ENCODE measurements at places on chromosomes 2 and 18.

DNA sequence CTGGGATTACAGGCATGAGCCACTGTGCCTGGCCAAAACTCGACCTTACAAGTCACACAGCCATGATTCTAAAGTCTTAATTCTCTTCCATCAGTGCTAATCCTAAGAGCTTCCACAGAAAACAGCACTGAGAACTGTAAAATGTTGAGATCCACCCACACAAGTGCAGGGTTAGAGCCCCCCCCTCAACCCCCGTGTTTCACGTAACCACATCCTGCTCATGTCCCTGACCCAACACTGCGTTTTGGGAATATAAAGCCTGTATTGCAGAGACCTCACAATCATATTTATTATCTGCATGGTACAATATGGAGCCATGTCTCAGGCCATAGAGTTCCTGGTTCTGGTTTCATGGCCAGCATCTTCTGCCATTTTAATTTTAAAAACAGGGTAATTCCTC is 110.8 kb downstream of the GBX2 start:
- no peak for DNase-seq

- DNase-seq = no peak
Measured at GRCh38 chr18:52131845-52132244, 208.2 kb upstream of the DCC start.

DNA sequence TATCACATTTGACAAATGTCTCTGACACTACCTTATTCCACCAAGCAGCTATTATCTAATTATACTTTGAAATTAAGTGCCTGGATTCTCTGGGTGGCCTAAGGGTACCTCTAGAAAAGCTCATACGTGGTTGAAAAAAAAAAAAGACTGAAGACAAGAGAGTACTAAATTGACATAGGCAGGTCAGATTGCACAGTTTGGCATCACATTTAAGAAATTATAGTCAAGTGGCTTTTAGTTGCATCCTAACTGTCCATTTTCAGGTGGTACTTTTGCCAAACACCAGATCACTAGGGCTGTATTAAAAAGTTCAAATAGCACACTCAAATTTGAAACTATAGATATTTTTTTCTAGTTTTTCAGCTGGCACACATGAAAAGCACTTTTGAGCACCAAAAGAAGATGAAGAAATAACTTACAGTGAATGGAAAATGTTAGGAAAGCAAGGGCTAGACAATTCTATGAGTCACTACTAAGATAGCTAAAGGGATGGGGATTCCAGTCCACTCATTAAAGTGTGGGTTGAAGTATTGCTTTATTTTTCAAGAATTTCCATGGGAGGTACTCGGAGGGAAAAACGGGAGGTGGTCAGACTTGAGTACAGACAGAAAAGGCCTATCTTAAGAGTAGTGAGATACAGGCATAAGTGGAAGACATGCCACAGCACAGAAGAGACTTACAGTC is 106.5 kb upstream of the COL5A2 start:
- DNase-seq = no peak

DNA sequence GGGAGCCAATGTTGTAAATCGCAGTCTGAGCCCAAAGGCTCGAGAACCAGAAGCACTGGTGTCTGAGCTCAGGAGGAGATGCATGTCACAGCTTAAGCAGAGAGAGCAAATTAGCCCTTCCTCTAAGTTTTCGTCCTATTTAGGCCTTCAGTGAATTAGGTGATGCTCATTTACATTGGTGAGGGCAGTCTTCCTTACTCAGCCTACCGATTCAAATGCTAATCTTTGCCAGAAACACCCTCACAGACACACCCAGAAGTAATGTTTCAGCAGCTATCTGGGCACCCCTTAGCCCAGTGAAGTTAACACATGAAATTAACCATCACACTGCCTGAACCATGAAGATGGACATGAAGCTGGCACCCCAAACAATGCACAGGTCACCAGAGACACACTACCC is 385.1 kb downstream of the STK39 start:
- no peak for DNase-seq

DNA sequence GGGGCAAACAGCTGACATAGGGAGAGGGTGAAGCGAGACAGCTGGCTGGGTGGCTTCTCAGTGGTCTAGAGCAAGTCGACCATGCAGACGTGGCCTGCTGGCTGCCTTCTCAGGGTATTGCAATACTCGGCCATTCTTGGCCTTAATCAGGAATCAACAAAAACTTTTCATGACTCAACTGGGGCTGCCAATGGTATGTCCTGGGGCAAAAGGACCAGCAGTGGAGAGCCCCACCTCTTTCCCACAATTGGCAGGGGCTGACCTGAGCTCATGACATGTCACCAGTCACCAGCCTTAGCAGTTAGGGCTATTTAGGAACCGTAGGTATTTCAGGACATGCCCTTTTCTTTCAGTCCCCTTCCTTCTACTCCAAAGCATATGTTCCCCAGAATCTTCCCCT is 19.1 kb downstream of the PLA2R1 start:
- DNase-seq = no peak

- DNase-seq = no peak
Measured at GRCh38 chr2:214019229-214019972, 391.5 kb upstream of the VWC2L start.

GRCh38 chr2:66013456-66013855 is 421.5 kb upstream of the MEIS1 start:
- no peak for DNase-seq

- DNase-seq = no peak
Measured at GRCh38 chr2:145845207-145845894, 1325.4 kb upstream of the ZEB2 start.

- DNase-seq = no peak
Measured at GRCh38 chr2:30106543-30106942, 40.3 kb upstream of the YPEL5 start.

DNA sequence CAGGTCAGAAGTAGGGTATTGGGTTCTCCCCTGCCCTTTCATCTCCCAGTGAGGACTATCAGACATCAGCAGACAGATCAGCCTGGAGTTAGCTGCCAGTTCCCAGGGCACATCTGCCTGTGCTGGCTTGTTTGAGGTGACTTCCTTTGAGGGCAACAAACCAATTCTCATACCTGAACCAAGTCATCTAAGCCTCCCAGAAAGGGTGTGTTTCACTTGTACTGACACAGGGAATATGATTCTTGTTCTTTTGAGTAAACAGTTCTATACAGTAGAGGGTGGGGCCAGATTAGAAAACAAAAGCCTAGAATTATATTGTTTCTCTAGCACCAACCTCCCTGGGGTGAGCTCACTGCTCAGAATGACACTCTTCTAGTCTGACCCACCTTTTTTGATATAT is 591.9 kb downstream of the SLC4A3 start:
- DNase-seq = no peak

GRCh38 chr2:3805201-3805939 is 102.0 kb downstream of the DCDC2C start:
- DNase-seq = peak; percentile 44

DNA sequence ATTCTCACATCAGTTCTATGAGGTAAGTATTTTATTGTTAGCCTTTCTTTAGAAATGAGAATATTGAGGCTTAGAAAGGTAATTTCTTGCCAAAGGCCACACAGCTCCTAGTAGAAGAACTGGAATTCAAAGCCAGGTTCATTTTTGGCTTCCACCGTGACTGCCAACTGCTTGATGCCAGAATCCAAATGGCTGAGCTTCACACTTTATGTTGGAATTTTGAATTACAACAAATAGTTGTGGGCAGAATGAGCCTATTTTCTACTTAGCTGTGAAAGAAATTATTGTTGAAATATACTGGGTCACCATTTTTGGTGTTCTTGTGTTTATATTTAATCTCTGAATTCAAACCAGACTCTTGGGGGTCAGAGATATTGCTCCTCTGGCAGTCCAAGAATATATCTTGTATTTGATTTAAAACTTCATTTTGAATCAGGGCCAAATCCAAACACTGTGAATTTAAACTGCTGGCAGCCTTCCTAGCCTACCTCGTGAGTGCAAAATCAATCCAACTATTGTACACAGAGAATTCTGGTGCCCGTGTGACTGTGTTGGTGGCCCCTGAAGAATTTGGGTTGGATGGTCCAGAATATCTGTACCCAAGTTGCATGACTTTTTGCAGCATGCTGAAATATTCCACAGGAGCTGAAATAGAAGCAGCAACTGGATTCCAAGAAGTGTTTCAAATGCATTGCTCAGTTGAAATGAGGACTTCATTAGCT is 35.6 kb upstream of the LPIN1 start:
- no peak for DNase-seq

GRCh38 chr2:626491-627339 is 50.5 kb downstream of the TMEM18 start:
- no peak for DNase-seq

GRCh38 chr2:110106642-110107041 is 9.0 kb downstream of the MALL start:
- DNase-seq = no peak

GRCh38 chr2:104826016-104826415 is 27.9 kb upstream of the POU3F3 start:
- no peak for DNase-seq

DNA sequence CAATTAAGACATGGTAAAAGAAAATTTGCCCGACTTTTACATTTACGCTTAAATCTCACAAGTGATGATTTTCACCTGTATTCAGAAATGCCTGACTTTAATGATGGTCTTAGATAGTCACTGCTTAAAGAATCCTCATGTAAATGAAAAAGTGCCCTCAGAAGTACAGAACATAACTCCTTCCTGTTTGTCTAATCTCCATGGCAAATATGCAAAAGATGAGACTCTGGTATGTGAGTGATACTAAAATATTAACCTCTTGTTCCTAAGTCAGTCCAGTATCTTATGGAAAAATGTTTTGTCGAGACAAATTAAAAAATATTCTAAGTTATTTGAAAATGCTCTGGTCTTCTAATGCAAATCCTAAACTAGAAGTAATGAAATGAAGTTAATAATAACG is 29.2 kb downstream of the KCTD1 start:
- DNase-seq = no peak

- DNase-seq = no peak
Measured at GRCh38 chr2:75311521-75311920, 112.2 kb upstream of the TACR1 start.

GRCh38 chr2:191947235-191947634 is 100.3 kb upstream of the CAVIN2 start:
- no peak for DNase-seq

DNA sequence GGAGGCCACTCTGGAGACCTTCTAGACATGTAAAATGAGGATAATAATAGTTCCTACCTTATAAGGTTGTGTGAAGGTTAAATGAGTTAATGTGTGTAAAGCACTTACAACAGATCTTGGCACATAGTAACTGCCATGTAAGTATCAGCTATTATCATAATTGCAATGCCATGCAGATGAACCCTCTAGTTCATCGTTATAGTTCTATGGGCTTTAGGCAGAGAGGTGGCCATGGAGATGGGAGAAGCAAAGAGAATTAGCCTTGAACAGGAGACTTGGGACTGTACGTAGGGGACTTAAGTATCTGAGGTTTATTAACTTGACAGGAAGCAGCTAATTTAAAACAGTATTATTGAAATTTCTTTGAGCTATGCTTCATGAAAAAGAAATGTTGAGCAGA is 151.8 kb downstream of the PIK3C3 start:
- no peak for DNase-seq

DNA sequence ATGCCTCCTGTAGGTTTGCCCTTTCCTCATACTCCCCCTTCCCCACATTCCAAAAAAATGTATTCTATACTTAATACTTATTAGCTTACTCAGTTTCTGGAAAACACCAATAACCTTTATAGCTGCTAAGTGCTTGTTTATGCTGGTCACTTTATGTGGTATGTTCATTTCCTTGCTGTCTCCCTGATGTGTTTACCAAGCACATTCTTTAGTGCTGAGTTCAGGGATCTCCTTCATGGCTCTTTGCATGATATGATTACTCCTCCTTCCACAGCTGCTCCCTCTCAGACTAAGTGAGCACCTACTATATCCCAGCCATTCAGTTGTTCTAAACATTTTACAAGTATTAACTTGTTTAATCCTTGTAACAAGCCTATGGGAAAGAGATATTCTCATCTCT is 698.3 kb upstream of the FANCL start:
- no peak for DNase-seq

DNA sequence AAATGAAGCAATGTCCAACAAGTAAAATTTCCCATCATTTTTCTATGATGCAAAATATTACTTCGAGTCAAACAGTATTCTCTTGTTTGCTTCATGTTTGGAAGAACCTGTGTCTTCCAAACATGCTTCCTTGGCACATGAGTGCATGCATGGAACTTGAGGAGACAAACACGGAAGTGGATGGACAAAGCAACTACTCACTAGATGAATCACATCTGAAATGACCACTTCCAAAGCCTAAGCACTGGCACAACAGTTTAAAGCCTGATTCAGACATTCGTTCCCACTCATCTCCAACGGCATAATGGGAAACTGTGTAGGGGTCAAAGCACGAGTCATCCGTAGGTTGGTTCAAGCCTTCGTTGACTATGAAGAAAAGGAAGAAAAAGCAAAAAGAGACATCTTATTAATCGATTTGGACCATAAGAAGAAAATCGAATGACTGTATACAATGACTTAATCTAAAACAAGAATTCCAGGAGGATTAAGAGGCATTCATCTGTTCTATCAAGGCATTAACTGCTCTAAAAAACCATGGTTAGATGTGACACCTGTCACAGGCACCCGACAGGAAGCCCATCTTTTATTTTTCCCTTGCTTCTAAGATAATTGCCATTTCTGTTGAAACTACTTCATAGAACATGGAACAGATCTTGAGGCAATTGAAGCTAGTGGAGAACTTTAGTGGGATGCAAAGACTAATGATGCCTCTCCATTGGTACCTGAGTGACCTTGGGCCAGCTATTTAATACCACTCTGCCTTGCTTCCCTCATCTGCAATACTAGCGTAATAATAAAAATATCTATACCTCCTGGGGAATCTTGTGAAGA is 56.0 kb downstream of the ATIC start:
- no peak for DNase-seq

- DNase-seq = no peak
Measured at GRCh38 chr2:98907966-98908905, 27.8 kb downstream of the CRACDL start.

DNA sequence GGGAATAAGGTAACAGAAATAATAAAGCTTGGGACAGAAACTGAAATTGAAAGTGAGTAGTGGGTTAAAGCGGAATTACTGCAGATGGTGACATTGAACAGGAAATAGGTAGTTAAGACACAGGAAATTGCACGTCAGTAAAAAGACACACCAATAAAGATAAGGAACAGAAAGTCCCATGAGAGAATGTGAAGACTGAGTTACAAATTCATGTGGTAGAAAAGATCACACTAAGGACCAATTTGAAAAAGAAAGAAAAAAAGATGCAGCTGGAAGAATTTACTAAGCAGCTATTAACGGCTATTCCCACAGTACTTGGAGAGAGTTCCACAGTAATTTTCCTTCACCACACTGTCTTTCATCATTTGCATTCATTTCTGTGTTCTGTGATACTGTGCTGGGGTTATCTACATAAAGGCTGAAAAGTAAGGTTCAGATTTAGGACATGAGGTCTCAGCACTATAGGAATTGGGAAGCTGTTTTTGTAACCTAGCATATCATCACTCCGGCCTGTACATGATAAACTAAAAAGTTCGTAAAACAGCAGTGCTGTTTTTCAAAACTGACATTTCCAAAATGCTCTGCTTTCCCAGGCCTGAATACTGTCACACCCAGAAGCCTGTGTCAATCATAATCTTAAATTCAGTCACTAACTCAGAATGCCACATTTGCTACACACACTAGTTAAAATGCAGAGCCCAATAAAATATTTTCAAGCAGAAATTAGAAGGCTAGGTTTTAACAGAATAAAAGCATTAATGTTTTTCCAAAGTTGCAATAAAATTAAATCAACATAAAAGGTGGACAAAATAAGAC is 42.9 kb downstream of the SRBD1 start:
- no peak for DNase-seq
